ENCODE measurements at places on chromosomes 5 and 9. TPM values are rescaled to one million over a fixed set of nuclear protein-coding genes. Genes with fewer than 3 reads are reported as not detected.

The CNTLN gene
- polyA plus RNA-seq, result 2.5 TPM

The IGFBPL1 gene
- polyA plus RNA-seq, result 0.13 TPM

The ANKRD18A gene
- polyA plus RNA-seq, result not detected

The ETF1 gene
- polyA plus RNA-seq, result 108 TPM

The GRIA1 gene
- 0.18 TPM for polyA plus RNA-seq

The ZFYVE16 gene
- 11.7 TPM for polyA plus RNA-seq

The SHOC1 gene
- not detected for polyA plus RNA-seq

The RICTOR gene
- polyA plus RNA-seq, result 4.8 TPM

The MLANA gene
- not detected for polyA plus RNA-seq

The ANKRD31 gene
- 0.08 TPM for polyA plus RNA-seq

The NTMT1 gene
- 34.2 TPM for polyA plus RNA-seq

The ZNF300 gene
- 1.8 TPM for polyA plus RNA-seq

The RPS23 gene
- 6,067 TPM for polyA plus RNA-seq
